Stimulated activated CD4-positive, alpha-beta T cell treated with anti-CD3 and anti-CD28 coated beads, Interleukin-1b, Interleukin-23, amount 100 ng/mL, for 24 hours (primary cell): ENCODE measurements at places on chromosomes 11 and 22.

DNA sequence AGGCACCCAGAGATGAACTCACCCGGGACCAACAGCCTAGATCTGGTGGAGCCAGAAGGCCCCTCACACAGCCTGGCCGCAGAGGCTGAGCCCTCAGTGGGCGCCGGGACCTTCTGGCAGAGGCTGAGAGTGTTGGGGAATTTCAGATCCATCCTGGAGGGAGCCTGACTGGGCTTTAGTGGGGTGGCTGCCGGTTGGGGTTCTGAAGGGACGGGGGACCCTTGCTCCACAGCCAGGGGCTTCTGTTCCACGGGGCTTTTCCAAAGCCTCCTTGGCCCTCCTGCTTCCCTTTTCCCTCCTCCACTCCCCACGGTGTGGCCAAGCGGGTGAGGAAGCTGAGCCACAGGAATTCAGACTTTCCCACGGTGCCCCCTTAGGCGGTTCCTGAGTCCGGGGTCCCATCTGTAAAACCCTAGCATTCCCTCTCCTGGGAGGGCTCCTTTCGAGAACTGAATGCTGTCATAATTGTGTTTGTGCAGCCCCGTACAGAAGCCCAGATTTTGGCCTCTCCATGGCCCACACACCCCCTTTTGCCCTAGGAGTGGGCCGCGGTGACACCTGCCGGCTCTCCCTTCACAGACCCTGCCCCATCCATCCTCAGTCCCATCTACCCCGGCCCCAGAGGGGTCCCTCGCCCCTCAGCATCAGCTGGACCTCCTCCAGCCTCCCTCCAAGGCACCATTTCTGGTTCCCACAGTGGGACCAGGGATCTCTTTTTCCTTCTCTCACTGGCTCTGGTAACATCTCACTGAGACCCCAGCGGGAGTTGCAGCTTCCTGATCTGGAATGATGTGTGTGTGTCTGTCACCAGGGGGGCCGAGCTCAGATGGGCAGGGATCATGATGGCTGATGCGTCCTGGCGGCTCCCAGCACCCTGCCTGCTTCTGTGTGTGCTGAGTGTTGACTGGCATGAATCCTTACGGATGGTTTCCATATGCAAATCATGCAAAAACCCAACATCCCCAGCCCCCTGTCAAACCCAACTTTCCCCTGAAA is 1048.4 kb downstream of the TBC1D22A start:
- DNase-seq: no peak

GRCh38 chr11:1807264-1807995 is 27.4 kb upstream of the SYT8 start:
- no peak for DNase-seq

DNA sequence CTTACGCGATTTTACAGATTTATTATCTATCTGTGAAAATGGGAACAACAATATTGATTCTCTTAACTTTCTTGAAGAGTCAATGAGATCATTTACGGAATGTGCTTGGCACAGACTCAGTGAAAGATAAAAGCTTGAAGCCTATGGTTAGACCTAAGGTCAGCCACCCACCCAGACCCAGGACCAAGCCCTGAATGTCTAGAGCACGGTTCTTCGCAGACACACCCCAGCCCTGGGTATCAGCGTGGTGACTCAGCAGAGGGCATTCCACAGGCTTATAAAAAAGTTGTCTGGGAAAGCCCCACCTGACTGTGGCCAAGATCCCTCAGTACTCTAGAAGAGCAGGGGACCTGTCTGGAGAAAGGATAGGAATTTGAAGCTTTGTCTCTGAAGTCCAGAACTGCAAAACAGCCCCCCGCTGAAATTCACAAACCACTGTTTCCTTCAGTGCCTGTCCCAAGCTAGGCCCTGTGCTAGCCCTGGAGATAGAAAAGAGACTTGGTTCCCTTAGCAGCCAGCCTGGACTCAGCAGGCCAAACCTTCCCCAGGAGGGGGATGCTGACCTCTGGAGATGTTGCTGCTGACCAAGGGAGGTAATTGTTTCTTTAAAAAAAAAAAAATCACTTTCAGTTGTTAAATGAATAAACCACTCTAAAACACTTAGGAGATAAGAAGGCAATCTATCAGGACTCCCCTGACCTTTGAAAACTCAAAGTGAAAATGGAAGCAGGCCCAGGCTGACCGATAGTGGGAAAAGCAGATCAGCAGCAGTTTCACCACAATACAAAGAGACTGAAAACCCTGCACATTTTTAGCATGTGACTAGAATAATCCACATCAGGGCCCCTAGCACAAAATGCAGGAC is 114.0 kb downstream of the ABTB2 start:
- DNase-seq: no peak

DNA sequence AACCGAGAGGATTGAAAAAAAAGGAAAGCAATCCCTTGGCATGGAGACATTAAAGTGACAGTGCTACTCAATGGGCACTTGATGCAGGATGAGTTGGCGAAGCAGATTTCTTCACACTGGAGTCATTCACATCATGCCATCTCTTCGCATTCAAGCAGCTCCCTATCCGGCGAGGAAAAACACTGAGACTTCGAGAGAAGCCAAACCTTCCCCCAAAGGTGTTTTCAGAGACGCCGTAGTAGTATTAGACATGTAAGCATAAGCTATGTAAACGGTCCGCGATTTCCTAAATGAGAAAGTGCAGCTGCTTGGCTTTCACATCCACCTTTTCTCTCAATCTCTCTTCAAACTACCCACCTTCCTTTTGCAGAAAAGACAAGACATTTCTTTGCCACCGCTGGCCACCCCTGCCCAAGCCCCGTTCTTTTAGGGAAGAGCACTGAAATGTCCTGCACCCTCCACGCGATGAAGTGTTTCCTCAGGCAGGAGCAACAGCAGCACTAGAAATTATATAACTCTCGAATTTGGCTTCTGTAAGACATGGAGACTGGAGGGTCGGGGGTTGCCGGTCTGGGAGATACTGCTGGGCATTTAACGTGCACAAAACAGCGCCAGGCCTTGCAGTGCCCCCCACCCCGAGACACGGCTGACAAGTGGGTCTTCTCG is at the start of gene DLG2:
TSS of gene DLG2 (minus strand) at position 13 of the 666 bp plus-strand sequence.
- no peak for DNase-seq

GRCh38 chr22:46165977-46166376 is 15.7 kb downstream of the PPARA start:
- DNase-seq: no peak

GRCh38 chr22:23062616-23063538 is 7.4 kb upstream of the GNAZ start:
- no peak for DNase-seq

DNA sequence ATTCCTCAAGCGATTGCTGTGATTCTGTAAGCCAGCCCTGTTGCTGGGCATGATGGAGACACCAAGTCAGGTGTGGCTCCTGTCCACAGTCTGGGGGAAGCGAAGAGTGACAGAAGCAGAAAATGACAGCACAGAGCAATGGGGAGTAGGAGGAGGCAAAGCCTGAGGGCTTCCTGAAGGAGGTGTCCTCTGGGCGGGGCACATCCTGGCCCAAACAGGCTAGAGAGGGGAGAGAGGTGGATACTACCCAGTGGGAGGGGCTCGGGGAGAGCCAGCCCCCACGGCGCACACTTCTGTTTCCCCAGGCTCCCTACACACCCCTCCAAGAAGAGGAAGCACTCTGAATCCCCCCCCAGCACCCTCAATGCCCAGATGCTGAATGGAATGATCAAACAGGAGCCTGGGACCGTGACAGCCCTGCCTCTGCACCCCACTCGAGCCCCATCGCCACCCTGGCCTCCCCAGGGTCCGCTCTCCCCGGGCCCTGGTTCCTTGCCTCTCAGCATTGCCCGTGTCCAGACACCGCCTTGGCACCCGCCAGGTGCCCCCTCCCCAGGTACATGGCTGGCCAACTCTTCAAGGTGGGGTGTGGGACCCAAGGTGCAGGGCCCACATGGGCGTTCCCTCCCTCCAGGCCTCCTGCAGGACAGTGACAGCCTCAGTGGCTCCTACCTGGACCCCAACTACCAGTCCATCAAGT is 18.9 kb downstream of the MYRF start:
- no peak for DNase-seq

DNA sequence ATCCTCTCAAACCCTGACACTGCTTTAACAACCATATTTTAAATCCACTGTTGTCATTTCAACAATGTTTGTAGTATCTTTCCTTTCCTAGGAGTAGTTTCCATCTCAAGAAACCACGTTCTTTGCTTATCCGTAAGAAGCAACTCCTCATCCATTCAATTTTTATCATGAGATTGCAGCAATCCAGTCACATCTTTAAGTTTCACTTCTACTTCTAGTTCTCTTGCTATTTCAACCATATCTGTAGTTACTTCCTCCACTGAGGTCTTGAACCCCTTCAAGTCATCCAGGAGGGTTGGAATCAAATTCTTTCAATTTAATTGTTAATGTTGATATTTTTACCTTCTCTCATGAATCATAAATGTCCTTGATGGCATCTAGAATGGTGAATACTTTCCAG is 22.4 kb downstream of the CCDC82 start:
- DNase-seq: no peak

DNA sequence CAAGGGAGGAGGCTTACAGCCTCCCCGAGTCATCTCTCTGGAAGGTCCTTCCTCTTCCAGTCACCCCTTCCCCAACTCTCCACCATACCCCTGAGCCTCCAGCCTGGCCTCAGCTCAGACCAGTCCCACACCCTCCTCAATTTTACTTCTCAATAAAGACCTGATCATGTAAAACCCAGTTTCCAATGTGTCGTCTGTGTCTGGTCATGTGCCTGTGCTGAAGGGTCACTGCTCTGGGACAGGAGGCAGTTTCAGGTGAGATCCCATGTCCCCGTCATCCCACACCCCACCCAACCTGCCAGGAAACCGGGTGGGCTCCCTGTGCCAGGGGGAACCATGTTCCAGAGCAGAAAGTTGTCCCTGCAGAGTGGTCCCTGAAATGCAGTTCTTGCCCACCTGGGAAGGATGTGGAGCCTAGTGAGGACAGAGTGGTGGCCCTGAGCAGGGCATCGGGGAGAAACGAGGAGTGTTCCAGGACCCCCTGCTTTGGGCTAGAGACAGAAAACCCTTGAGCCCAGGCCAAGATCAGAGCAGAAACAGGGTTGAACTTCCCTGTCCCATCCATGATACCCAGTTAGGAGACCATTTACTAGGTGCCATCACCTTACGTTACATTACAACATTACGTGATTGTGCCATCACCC is 19.4 kb downstream of the IGLL5 start:
- no peak for DNase-seq

- DNase-seq: no peak
These were observed 5.6 kb downstream of the RTN3 start for GRCh38 chr11:63686926-63687325.

DNA sequence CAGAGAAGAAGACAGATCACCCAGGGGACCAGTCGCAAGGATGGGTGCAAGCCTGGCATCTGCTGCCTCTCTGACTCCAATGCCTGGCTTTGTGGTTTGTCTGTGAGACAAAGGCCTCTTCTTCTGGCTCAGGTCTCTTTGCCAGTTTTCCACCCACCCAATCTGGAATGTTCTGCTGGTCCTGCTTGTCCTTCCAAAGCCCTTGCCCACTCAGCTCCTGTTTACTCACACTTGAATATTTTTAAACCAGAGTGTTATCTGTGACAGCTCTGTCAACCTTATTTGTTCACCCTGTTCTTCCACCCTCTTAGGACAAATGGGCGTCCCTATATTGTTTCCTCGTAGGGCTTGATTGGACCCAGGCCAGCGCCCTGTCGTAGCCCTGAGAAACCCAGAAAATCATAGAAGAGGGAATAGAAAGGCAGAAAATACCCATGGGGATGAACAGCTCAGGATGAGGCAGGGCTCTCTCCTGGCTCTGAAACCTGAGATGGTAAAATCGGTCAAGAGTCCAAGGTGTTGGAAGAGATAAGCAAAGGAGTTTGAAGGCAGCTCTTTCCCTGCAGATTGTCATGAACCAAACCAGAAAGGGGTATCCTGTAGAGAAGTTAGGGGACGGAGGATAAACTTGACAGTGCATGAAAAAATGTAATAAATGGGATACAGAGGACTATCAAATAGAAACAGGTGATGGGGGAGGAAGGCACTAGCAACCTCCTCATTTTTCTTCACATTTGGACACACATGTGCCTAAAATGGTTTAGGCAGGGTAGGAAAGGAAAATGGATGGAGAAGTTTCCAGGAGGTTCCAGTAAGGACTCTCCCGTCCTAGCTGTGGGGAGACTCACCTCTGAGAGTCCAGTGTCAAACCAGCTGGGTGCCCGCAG is 651 bp downstream of the CRYAB start:
- DNase-seq: no peak

- no peak for DNase-seq
These were observed 114.7 kb upstream of the OR4B1 start for GRCh38 chr11:48101958-48102357.

DNA sequence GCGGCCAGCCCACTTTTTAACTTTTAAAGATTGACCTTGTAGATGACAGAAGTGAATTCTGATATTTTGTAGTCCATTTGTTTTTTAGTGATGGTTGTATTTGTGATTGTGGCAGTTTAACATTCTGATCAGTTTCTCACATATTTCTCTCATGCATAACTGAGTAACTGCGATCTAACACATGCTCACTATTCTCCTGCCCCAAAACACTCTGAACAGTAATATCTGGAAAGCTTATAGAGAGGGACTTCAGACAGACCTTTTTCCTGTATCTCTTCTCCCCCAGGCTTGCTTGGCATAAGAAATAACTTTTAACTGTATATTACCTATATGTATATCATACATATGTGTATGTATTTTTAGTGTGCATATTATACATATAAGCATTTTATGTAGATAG is 37.3 kb upstream of the MYO18B start:
- no peak for DNase-seq

- DNase-seq: no peak
These were observed 1.1 kb downstream of the YWHAH start for GRCh38 chr22:31945443-31945855.

DNA sequence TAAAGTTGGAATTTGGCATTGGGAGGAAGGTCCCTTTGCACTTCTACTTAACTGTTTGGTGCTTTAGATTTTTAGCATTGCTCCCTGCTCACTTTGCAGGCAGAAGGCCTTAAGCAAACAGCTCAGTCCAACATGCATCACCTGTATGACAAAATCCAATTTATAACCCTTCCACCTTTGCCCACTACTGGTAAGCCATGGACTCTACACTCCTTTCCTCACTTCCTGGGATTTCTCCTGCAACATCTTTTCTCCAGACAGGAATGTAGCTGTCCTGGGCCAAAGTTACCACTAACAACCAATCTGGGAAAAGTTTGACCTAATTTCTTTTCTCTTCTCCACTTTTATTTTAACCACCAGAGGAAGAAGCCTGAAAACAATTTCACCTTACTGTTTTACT is 1.8 kb upstream of the OR2D2 start:
- no peak for DNase-seq

GRCh38 chr11:62127941-62128770 is 4.3 kb downstream of the INCENP start:
- no peak for DNase-seq

DNA sequence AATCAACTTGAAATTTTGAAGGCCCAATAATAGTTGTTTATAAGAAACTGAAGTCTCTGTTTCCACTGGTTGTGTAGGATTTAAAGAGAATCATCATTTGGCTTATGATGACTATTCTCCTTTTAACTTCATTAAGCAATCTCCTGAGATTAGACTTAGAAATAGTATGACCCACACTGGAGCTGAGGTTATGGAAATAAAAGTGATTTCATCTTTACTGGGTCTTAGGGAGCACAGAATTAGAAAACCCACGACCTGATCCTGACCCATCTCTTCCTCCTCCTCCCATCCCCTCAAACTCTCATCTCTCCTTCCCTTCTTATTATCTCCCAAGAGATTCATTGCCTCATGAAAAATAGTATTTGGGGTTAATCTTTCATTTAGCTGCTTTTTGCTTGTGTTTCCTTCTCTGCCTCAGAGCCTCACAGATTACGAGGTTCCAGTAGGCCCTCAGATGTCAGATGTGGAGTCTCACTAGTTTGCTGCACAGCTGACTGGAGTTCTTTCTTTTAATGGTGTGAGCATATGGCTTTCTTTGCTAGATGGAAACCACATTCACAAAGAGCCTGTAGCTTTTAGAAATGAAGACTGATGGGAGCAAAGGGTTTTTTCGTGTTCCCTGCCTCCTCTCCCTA is 85.0 kb downstream of the ALX4 start:
- no peak for DNase-seq
